ENCODE measurements at places on chromosomes 7 and 10.

DNA sequence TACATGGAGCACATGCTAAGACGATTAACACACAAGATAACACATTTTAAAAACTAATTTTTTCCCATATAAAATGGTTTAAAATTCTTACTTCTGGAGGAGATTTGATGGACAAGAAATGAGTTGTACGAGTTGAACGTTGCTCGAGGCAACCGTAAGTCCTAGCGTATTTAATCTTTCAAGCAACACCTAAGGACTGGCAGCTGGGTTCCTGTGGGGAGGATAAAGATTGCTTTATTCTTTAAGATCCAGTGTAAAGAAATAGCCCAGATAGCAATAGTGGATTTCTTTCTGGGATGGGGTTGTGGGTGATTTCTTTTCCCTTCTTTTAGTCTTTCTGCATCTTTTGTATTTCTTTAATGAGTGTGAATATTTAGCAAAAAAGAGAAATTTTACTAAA is 9.8 kb downstream of the TBXAS1 start:
- DNase-seq = no peak

- no peak for DNase-seq
These were observed 143.9 kb downstream of the SH3PXD2A start for GRCh38 chr10:103711351-103711994.

- DNase-seq = no peak
These were observed 7.8 kb upstream of the MMP21 start for GRCh38 chr10:125783408-125783807.

- no peak for DNase-seq
These were observed 10.0 kb upstream of the MEST start for GRCh38 chr7:130481898-130482297.

GRCh38 chr7:29684787-29685650 is 121.3 kb upstream of the WIPF3 start:
- DNase-seq = peak; percentile 3

DNA sequence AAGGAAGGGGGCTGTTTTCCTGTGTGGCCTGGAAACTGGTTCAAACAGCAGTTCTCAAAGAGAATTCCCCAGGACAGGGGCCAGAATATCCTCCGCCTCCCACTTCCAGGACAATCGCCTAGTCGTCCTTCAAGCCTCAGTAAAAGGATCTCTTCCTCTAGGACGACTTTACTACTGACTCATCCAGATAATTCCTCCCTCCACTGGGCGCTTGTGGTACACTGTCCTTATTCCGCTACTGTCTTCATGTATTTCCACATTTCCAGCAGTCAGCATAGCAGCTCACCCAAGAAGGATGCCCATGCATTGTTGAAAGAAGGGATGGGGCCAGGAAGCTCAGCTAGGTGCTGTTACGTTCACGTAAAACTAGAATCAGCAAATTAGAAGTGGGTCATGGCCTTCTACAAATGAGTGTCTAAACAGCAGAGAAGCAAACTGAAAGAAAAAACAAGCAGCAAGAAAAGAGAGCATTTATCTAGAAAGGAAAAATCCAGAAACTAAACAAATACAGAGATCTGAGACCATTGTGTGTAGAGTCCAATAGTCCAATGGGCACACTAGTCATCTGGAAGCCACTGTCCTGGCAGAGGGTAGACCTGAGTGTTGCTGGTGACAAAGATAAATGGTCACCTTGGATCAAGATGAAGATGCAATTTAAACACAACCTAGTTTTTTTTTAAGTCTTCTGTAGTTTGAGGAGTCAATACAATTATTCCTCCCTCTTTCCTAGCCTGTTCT is 26.3 kb downstream of the CLRN3 start:
- DNase-seq = no peak

DNA sequence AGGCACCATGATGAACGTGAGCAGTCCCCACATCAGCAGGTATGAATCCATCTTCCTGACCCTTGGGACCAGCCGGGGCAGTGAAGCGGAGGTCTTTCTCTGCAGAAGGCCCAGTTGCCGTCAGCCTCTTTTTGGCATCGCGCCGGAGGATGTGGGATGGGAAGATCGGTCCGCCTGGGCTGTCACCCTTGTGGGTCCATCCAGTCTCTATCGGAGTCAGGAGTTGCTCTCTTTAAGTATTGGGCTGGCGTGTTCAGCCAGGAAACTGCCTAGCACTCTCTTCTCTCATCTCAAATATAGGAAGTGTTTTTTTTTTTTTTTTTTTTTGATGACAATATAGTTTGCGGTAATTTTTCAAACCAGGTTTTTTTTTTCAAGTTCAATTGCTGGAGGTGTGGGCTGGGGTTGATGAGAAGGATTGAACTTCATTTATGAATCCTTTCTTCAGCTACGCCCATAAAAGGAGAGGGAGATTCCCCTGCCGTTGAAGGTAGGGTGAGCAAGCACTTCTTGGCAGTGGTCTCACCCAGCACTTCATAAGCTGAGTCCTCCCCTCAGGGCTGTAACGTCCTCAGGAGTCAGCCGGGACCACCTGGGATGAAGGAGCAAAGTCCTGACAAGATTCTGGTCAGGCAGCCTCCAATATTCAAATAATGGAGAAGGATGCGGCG is at the start of gene IL2RA:
Gene IL2RA, minus strand, starts transcription at position 267 of the 671 bp plus-strand sequence. Its CDS starts 216 bp downstream, at position 51.
- peak; percentile 36 for DNase-seq

DNA sequence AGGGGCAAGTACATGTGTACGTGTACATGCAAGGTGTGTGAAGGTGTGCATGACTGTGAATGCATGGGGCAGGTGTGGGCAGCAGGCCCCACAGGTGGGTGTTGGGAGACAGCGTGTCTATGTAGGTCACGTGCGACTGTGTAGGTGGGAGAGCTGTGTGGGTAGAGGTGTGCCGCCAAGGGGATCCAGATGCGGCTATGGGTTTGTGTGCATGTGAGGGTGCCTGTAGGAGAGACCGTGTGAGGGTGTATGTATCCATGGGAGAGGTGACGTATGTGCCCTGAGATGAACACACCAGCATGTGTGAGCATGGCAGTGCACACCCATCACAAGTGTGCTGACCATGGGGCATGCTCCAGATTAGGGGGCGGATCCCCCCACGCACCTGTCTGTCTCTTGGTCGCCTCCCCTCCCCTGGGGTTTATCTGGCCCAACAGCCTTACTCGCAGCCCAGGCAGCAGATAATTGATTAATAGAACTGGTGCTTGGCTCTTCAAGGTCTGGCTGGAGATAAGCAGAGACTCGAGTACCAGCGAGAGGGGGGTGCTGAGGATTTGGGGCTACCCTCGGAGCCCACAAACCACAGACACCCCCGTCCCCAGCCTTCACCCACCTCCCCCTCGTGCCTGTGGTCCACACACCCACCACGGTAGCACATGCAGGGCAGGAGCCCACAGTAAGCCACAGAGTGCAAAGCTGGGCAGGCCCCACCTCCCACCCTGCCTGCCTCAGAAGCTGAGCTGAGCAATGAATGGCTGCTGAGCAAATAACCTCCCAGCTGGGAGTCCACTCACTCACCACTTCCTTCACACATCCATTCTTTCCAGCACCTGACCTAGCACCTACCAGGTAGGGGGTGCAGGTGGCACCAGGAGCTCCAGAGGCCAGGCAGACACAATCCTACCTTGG is 41.4 kb upstream of the ZMIZ1 start:
- no peak for DNase-seq

DNA sequence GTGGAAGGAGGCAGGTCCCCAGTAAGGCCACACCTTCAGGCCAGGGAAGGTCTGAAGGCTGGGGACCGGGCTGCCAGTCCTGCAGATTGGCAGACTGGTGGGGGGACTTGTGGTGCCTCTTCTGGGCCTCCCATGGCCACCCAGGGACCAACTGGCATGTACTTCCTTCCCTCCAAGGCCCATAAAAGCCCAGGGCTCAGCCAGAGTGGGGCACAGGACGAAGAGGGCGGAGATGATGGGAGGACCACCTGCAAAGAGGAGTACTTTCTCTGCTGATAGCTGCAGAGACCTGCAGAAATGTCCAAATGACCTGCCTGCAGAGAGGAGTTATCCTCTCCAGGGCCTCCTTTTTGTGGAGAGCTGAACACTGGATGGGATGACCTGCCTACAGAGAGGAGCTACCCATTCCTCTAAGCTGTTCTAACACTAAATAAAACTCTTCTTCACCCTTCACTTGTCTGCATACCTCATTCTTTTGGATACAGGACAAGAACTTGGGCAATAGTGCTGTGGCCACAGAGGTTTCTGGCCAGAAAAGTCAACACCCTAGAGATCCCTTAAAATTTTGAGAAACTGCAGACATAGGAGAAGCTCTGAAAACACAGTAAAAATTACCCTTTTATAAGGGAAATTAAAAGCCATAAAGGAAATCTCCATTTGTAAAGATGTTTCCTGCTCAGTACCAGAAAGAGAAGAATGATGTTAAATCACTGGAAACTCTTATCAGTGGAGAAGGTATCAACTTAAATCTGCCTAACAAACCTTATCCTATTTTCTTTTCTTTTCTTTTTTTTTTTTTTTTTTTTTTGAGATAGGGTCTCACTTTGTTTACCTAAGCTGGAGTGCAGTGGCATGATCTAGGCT is 20.7 kb upstream of the PRF1 start:
- DNase-seq = no peak

DNA sequence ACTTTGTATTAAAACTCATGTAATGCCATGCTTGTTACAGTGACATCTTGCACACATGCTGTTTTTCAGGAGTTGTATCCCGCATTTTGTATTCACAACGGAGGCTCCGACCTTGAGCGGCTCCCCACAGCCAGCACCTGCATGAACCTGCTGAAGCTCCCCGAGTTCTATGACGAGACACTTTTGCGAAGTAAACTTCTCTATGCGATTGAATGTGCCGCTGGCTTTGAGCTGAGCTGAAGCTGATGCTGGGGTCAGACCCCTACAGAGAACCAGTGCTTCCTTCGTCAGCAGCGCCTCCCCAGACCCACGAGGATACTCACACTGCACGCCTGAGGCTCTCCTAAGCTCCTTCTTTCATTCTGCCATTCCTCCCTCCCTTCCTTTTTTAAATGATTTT is 69.3 kb upstream of the DNAJB6 start:
- DNase-seq = no peak

- DNase-seq = no peak
These were observed 3.0 kb upstream of the CALHM3 start for GRCh38 chr10:103481974-103482531.

- no peak for DNase-seq
These were observed 10.0 kb upstream of the IFIT5 start for GRCh38 chr10:89404104-89405047.

DNA sequence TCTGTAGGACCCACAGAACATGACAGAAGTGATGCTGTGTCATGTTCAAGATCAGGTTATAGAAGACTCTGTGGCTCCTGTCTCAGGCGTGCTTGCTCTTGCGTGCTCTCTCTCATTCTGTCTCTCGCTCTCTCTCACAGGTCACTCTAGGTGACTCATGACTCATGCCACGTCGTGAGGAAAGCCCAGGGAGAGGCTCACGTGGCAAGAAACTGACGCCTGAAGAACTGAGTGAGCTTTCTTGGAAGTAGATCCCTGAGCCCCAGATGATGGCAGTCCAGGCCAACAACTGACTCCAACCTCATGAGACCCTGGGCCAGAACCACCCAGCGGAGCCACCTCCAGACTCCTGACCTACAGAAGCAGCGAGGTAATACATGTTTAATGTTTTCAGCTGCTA is 103.3 kb downstream of the DNMBP start:
- no peak for DNase-seq

DNA sequence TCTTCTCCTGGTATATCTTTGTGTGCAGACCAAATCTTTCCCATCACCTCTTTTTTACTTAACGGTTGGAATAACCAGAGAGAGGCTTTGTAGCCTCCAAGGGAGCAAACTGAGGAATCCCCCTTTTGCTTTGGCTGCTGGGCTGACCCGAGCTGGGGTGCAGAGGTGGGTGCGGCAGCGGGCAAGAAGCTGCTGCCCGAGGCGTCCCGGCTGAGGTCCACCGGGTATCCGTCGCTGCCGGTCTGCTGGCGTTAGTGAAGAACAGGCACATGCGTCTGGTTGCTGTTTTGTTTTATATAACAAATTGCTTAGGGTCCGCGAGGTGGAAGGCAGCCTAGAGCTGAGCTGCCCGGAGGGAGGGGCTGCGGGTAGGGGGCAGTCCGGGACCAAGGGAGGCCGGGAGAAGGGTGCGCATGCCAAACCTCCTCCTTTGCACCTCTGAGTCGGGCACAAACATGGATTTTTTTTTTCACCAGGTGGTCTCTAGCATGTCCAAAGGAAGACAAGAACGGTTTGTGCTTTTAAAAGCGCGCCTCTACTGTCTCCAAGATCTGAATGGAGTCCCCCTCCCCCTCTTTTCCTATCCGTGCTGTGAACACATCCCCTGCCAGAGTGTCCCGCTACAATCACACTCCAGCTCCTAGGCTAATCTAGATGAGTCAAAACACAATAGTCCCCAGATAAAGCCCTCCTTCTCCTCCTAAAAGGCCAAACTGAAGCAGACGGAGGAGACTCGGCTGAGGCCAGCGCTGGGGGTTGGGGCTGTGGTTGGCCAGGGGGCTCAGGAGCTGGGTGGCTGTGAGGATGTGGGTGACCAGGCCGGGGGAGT is 6.8 kb upstream of the GATA3 start:
- no peak for DNase-seq

- no peak for DNase-seq
These were observed 32.7 kb upstream of the ARMS2 start for GRCh38 chr10:122421742-122422141.

DNA sequence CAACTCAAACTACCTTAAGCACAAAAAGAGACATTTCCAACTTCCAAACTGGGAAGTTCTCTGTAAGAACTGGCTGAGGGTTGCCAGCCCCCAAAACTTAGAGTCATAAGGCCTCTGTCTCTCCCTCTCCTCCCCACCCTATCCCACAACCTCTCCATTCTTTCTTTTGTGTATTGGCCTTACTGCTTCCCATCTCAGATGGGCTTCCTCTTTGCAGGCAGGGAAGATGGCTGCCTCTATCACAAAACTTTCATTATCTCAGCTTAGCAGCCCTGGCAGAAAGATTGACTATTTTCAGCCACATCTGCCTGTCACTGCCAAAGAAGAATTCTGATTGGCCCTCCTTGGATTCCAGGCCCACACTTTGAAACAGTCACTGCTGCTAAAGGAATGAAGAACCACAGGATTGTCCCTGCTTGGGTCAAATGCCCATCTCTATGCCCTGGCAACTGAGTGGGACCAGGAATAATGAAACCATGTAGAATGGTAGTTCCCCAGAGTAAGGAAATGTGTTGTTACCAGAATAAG is 58.0 kb upstream of the PRKAR2B start:
- no peak for DNase-seq

- peak; percentile 21 for DNase-seq
These were observed 1.6 kb downstream of the SFMBT2 start for GRCh38 chr10:7409045-7409731.
